ENCODE measurements at places on chromosomes 6 and 20.

- DNase-seq, result peak; percentile 67
Measured at GRCh38 chr6:27296106-27296783, 15.8 kb downstream of the POM121L2 start.

DNA sequence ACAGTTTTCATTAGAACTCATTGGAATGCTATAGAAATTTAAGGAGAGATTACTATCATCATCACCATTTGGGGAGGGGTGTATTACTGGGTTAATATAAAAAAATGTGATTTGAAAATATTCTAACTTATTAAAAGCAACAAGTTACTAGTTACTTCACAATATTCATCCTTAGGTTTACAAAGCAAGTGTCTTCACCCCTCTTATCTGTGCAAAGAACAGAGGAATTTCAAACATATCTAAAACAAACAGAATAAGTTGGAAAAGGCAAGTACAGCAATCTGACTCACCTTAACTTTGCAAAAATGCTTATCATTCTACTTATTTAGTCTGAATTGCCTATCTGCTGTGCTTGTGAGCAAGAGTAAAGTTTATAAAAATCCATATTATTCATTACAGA is 32.9 kb downstream of the DCBLD1 start:
- DNase-seq, result no peak

GRCh38 chr6:102028176-102028575 is 634.7 kb downstream of the GRIK2 start:
- DNase-seq, result no peak

GRCh38 chr20:61973515-61974356 is 91.9 kb downstream of the TAF4 start:
- DNase-seq, result no peak

DNA sequence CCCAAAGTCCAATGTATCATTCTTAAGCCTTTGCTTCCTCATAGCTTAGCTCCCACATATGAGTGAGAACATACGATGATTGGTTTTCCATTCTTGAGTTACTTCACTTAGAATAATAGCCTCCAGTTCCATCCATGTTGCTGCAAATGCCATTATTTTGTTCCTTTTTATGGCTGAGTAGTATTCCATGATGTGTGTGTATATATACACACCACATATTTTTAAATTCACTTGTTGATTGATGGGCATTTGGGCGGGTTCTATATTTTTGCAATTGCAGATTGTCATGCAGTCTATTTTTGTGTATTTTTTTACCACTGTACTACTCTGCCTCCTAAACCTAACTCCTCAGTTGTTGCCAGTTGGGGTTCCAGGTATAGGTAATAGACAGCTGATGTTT is 74.7 kb downstream of the CD2AP start:
- no peak for DNase-seq

DNA sequence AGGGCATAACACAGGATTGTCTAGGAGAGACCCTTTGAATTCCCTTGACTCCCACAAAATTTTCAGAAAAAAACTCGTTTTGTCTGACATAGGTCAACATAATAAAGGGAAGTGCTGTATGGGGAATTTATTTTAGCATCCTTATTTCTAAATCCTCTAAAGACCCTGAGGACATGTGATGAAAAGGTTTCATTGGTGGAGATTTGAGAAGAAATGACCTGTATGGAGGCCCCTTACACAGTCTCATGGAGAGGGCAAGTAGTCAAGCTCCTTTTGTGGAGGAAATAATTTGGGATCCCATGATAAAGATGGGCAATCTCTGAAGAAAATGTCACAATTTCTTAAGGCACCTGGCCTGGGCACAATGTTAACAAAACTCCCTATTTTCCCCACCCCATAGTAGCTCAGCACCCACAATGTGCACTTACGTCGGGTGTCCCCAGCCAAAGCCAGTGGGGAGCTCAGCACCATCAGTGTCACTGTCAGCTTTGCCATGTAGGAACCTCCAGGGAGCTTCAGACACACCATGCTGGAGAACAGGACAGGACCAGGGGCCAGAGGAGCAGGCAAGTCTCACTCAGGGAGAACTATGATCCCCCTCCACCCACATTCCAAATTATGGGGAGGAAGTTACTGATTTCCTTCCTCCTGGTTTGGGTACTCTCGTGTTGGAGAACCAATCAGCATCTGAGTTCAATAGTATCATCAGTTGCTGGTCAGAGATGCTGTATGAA is at the start of gene HLA-DRB5:
Gene HLA-DRB5, minus strand, starts transcription at position 591 of the 734 bp plus-strand sequence. Its CDS starts 63 bp downstream, at position 528.
- no peak for DNase-seq

GRCh38 chr6:7917729-7918128 is 7.1 kb upstream of the TXNDC5 start:
- DNase-seq, result no peak

DNA sequence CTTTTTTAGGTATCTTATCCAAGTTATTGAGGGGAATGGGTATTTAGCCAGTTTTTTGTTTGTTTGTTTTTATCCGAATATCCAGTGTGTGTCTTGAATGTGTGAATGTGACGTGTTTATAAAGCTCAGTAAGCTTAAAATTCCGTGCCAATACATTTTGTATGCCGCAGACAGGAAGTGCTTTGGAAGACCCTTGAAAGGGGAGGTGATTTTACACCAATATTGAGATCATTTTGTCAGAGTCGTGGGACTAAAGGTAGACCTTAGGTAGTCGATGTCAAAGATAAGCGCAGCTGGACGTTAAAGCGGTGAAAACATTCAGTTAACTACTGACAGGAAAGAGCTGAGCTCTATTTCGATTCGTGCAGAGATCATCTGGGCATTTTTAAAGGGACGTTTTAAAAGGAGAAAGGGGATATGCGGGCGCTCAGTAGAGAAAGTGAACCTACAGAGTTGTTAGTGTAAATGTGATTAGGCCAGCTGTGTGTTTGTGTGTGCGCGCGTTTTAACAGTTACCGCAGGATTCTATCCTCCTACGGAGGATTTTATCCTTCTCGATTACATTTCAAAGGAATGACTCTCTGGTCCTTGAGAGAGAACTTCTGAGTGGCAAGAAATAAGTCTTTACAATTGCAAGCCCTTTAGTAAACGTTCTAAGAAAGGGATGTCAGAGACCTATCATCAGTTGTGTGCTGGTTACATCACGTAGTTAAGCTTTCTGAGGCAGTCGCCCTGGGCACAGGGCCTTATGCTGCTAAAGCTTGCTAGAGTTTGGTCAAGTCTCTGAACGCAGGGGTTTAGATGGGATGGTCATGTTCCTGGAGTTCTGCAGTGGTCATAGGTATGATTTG is 625 bp upstream of the ECHDC1 start:
- peak; percentile 65 for DNase-seq

DNA sequence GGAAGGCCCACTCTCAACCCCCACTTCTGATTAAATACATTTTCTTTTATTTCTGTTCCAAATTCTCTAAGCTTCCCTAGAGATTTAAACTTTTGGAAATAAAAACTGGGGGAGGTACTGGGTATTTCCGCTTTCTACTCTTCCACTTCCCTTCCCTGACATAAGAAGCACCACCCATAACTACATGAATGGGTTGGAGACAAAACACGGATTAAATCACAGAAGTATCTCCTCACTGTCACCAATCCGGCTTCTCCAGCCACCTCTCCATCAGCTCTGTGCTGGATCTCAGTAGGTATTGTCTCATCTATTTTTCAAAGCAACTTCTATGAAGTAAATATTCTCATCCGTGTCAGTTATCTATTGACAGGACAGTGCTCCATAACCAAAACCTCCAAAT is 150.7 kb downstream of the TSHZ2 start:
- DNase-seq, result no peak

GRCh38 chr20:41370176-41370575 is 3.6 kb upstream of the EMILIN3 start:
- no peak for DNase-seq

- no peak for DNase-seq
Measured at GRCh38 chr6:95143408-95144180, 433.7 kb upstream of the MANEA start.

DNA sequence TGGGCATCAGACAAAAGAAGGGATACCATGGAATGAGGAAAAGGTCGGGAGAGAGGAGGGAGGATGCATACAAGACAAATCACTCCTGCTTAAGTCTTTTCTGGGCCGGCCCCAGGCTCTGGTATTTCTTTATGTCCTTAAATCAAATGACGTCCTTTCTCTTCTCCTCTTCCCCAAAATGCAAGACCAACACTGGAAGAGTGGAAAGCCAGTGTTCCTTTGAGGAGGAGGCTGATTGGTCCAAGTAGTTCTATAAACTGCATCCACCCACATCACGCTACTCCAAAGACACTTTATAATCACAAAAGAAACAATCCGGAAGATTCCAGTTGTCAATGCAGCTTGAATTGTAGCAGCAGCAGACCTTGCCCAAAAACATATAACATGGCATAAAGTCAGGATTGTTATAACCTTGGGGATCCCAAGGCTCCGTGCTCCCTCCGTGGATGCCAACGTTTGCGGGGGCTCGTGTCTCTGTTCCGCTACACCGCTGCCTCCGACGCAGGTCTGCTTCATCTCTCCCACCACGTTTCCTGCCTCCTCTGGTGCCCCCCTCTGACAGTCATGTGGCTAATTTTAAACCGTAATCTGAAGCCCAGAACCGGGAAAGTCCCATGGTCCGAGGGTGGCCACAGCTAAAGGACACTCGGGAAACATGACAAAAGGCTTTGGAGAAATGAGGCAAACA is 47.1 kb downstream of the MCUR1 start:
- DNase-seq, result peak; percentile 63

- DNase-seq, result no peak
Measured at GRCh38 chr20:31693402-31693801, 29.3 kb downstream of the BCL2L1 start.

DNA sequence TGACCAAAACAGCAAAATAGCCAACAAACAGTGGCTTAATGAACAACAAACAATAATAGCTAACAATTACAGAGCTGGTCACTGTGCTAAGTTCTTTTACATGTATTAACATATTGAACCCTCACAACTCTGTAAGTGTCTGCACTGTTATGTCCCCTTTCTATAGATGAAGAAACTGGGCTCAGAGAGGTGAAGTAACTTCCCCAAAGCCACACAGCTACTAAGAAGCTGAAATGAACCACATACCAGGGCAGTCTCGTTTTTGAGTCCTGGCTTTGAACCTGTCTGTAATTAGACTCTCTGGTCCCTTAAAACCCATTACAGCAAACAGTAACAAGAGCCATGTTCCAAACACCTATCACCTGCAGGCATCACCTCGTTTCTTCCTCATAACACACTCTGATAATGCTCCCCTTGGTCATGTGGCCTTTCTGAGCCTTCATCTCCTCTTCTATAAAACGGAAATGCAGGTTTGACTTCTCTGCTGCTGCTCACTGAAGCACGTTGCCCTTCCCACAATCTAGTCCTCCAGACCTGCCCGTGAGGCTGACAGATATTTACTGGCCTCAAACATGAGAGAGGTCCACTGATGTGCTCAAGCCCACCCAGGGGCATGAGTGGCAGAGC is 23.3 kb downstream of the KCNK15 start:
- no peak for DNase-seq

DNA sequence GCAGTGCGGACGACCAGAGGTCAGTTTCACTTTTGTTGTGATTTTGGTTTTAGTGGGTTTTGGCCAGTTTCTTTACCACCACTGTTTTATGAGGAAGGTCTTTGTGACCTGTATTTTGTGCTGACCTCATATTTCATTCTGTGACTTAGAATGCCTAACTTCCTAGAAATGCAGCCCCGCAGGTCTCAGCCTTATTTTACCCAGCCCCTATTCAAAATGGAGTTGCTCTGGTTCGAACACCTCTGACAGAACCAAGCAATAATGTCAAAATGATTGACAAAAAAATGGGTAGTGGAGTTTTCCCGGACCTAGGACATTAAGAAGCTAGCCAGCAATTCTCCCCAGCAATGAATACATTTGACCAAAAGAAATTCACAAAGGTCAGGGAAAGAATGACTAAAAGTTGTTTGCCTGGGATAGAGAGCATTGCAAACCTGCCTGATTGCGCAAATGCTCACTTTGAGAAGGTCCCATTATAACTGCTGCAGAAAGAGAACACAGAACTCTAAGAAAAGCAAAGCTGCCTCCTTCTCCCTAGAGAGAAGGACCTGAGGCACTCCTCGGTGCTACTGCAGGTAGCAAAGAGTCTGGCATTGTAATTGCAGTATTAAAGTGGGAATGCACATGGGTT is 288.8 kb downstream of the ADGB start:
- DNase-seq, result peak; percentile 46

- peak; percentile 59 for DNase-seq
Measured at GRCh38 chr6:127775371-127775770, 125.5 kb downstream of the THEMIS start.

GRCh38 chr6:140360651-140361050 is 986.2 kb upstream of the CITED2 start:
- no peak for DNase-seq

DNA sequence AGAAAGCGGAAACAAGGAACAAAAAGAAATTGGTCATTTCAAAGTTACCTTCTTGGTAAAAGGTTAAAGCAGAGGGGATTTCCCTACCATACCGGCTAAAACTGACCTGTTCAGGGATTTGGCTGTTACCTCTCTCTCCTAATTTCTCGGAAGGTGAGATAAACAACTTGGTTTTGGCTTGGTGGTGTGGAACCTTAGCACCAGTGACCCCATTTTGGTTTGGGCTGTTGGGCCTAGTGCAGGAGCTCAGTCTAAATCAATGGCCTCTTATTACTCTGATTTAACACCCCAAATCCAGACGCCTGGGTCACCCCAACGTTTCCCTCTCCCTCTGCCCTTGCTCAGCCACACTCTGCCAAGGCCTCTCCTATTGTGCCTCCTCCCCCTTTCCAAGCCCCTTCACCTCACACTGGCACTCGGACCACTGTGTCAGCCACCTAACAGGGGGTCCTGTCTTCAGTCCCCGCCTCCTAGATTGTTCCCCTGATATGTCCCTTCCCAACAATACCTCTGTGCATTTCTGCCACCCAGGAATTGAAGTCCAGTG is 8.3 kb downstream of the NCR2 start:
- no peak for DNase-seq

- DNase-seq, result peak; percentile 31
Measured at GRCh38 chr20:50569864-50570836, 60.0 kb downstream of the PTPN1 start.

- peak; percentile 99 for DNase-seq
Measured at GRCh38 chr20:36773597-36774390, at the start of gene DSN1. DSN1 (minus strand) TSS chr20:36773763; CDS start chr20:36771458, 2,305 bp downstream.

- no peak for DNase-seq
Measured at GRCh38 chr20:10655720-10656669, 17.8 kb downstream of the JAG1 start.

- no peak for DNase-seq
Measured at GRCh38 chr20:45783656-45784294, 7.9 kb downstream of the WFDC3 start.

- DNase-seq, result peak; percentile 8
Measured at GRCh38 chr20:13717631-13718044, 67.1 kb downstream of the ESF1 start.

- no peak for DNase-seq
Measured at GRCh38 chr20:36855241-36855657, 20.7 kb upstream of the TLDC2 start.

GRCh38 chr6:45644720-45645119 is 267.0 kb upstream of the SUPT3H start:
- DNase-seq, result no peak

All from adipocyte (in vitro differentiated cells).